Inflammatory macrophage treated with lipopolysaccharide for 4 hours (primary cell): ENCODE measurements at places on chromosomes 5 and 9.
A peak's percentile ranks its signal among the peaks of the same experiment; 100 is the strongest.

DNA sequence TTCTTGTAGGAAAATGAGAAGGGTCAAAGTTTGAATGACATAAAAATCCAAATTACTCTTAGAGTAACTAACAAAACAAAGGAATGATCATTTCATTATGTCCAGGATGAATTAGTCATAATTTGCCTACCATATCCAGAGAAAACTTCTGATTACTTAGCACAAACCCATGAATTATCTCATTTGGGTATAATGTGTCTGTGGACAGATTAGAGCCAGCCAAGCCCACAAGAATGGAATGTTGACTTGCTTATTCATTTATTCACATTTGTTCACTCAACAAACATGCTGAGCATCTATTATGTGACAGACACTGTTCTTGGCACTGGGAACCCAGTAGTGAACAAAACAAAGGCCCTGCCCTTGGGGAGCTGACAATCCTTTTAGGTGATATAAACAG lies 87.4 kb downstream of the APBA1 start:
- DNase-seq: no peak

DNA sequence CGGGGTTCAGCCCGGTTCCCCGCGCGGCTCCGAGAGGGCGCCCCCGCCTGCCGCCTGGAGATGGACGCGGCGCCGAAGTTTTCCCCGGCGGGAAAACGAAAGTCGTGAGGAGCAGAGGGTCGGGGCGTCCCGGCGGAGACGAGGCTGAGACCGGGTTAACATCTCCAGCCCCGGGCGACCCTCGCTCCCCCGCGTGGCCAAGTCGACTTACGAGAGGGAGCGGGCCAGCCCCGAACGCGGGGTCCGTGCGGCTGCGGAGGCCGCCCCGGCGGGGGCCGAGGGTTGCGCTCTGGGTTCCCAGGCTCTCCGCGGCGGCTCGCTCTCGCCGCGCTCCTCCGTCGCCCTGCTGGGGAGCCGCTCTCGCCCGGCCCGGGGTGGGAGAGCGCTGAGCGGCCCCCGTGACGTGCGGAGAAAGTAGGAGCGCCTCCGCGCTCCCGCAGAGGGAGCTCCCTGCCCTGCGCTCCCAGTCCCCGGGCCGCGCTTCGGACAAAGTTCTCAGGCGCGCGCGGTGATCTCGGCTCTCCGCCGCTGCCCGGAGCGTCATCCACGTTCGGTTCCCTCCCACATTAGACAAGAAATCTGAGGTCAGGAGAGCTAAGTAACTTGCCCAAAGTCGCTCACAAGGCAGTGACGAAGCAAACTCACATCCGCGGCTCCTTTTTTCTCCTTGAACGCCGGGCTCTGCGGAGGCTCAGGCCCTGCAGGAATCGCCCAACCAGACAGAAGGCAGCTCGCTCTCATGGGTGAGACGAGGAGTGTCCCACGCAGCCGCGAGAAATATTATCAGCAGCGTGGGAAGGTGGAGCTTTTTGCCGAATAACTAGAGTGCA lies 1.2 kb upstream of the GCNT4 start:
- DNase-seq: peak; percentile 96

DNA sequence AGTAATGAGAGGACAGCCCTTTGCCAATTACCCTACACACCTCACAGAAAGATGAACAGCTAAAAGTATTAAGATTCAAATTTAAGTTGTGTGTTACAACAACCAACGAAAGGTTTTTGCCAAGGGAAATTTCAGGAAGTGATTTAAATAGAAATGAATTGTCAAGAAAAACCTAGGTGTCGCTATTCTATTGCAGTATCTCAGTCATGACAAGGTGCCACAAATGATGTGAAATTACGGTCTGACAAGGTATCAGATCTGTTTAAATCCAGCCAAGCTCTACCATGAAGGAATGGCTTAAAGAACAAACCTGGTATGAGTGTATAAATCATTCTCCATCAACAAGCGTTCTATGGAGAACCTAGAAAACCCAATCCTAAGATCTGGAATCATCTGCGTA lies 189.7 kb downstream of the ATPSCKMT start:
- DNase-seq: no peak

DNA sequence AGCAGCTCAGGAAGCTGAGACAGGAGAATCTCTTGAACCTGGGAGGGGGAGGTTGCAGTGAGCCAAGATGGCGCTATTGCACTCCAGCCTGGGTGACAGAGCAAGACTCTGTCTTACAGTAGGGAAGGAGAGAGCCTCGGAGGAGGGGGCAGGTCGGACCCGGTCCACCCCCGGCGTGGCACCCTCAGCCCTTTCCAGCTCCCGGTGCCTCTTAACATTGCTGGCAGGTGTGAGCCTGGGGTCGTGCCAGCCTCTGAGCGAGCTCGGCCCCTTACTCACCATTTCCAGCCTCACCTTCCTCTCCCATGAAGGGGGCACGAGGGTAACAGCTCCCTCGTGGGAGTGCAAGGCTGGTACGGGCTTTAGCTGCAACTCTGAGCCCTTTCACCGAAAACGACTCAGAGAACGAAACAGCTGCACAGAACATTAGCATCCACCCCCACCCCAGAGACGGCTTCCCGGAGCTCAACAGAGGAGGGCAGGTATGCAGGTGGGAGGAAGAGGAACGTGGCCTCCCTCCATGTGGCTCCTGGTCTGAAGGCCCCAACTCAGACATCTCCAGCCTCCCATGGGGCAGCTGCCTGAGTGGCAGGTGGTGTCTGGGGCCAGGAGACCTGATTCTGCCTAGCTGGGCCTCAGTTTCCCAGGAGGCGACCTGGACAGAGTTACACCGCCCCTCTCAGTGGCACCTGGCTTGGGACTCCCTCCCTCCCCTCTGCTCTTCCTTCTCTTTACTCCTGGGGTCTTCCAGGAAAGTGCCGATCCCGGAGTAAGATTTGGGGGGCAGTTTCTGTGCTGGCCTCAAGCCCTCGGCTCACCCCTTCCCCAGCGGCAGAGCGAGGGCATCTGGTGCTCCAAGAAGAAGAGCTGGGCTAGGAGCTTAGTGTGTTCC lies 28.5 kb upstream of the ABO start:
- no peak for DNase-seq

GRCh38 chr5:135066781-135067180 lies 32.8 kb upstream of the PITX1 start:
- no peak for DNase-seq
